ENCODE measurements at places on chromosomes 13 and 19.

DNA sequence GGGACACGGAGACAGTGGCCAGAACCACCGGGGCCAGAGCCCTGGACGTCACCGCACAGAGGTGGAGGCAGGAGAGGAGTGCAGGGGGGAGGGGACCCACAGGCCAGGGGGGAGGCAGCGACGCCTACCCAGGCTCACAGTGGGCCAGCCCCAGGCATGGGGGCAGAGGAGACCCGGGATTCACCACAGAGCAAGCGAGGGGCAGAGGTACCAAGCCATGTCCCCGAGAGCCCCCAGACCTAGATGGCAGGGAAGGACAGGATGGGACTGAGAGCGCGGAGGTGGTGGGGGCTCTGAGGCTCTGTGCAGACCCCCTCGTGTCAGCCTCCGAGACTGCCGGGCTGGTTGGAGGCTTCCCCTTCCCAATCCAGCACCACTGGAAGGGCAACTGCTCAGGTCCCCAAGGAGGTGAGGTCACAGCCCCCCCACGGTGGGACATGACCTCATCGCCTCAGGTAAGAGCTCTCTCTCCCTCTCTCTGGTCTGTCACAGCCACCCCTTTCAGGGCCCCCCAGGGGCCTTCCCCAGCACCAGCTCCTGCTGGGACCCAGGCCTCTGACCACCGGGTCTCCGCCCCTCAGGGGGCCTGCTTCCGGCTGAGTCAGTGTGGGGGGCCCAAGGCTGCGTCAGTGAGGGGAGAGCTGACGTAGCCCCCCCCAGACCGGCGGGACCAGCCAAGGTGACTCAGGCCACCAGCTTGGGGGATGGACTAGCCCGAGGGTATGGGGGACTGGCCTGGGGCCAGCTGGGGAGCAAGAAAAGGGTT lies 2.2 kb upstream of the IL11 start:
- DNase-seq = no peak

- no peak for DNase-seq
Observed at GRCh38 chr19:6010107-6010506, 32.2 kb upstream of the RANBP3 start.

DNA sequence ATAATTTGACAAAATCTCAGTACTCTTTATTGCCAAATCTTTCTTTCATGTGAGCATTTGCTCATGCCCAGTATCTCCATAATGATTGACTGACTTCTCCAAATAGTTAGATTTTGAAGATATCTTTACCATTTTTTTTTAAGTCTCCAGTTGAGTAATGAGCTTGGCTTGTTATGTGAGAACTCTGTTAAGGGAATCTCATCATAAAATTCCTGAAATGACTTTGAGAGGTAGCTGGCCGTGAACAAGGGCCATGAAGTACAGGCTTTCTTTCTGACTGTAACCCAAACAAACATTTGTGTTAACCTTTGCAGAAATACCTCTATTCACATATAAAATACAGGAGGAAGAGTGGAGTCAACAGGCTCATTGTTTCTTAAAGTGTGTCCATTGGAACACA lies 449.7 kb downstream of the IRS2 start:
- DNase-seq = no peak

GRCh38 chr13:98972627-98973026 lies 5.2 kb downstream of the DOCK9 start:
- DNase-seq = no peak

- DNase-seq = no peak
Observed at GRCh38 chr13:92362717-92363116, 863.9 kb upstream of the GPC6 start.

DNA sequence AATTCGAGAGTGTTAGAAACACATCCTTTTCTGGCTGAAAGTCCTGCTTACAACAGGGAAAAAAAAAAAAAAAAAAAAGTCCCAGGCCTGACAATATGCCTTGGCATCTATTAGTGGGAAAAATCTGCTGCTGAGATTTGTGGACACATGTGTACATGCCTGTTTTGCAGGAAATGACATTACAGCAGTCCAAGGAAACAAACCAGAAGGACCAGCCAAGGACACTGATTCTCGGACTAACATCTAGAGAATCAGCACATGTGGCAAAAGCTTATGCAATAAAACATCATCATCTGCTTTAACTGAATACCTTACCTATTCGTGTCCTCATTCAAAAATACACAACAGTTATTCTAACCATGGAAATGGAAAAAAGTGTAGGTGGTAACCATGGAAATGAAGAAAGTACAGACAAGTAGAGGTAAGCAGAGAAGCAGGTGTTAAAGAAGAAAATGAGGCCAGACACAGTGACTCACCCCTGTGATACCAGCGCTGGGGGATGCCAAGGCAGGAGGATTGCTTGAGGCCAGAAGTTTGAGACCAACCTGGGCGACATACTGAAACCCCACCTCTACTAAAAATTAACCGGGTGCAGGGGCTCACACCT lies 9.4 kb upstream of the DPY19L3 start:
- no peak for DNase-seq

- no peak for DNase-seq
Observed at GRCh38 chr13:83761631-83762030, 120.6 kb downstream of the SLITRK1 start.

GRCh38 chr19:45355910-45356309 lies 14.5 kb downstream of the ERCC2 start:
- DNase-seq = no peak

DNA sequence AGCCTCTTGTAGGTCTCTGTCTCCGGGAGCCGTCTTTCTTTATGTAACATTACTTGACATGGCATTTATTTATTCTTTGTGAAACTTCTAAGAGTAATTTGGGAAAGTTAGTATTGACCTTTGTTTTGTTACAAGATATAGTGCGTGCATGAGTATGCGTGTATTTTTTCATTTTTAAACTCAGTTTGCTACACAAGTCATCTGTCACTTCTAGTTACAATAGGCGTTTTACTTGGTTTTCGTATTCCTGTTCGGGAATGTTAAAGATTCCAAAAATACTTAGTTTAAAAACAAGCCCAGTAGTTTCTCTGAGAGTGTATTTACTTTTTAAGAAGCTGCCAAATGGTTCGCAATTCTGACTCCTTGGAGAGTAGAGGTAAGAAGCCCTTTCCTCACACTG lies 3.2 kb downstream of the PDS5B start:
- no peak for DNase-seq

DNA sequence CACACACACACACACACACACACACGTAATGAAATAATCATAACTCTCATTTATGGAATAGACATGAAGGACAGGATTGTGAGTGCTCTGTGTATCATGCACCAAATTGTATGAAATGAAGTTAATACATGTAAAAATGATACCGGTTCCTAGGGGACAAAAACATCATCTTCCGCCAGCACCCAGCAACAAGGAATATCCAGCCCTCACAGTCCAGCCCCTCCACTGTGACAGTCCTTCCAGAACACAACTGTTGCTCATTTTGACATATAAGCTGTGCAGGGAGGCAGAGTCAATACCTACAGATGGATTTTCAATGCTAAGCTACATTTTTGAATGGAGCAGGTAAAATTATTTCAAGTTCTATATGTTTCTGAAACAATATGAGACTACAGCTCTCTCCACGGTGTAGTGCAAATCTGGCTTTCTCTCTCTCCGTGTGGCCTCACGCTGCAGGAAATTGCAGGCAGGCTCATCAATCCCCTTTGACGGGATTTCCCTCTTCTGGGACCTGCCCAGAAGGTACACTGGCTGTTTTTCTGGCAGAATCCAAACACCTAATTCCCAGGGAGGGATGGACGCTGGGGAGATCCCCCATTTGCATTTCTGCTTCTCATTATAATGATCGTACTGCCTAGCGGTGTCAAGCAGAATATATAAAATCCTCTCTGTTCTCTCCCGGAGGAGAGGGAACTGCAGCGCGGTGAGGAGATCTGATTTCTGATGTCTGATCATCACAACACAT lies 494.0 kb downstream of the LIG4 start:
- DNase-seq = no peak

DNA sequence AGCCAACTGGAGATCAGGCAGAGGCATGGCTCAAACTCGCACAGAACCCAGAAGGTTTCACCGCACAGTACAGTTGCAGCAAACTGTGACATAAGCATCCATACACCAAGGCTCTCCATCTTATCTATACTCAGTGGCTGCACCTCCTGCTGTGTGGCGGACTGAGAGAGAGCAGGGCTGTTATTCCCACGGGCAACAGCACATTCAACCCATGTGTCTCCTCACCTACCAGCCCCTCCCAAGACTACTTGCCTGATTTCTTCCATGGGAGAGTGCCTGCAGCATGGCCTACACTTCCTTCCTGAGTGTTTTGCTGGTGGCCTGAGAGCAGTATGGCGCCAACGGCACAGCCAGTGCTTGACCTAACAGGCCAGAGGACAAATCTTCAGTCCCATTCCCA lies 1606.6 kb downstream of the SLITRK1 start:
- no peak for DNase-seq

DNA sequence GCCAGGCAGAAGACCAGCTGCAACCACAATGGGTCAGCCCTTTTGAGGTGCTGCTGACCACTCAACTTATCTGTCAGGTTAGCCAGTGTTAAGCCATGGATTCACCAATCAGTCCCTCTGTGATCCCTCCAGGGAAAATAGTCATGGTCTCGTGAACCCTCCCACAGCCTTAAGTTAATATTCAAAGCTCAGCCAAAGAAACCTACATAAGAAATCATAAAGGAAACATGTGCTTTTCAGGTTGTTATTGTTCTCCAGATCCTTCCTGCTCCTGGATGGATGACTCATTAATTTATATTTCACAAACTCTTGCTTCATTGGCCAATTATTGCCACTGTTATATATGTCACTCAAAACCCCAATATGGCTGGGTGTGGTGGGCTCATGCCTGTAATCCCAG lies 161.9 kb downstream of the B3GLCT start:
- no peak for DNase-seq

GRCh38 chr13:23175920-23176319 lies 4.9 kb upstream of the SGCG start:
- no peak for DNase-seq

DNA sequence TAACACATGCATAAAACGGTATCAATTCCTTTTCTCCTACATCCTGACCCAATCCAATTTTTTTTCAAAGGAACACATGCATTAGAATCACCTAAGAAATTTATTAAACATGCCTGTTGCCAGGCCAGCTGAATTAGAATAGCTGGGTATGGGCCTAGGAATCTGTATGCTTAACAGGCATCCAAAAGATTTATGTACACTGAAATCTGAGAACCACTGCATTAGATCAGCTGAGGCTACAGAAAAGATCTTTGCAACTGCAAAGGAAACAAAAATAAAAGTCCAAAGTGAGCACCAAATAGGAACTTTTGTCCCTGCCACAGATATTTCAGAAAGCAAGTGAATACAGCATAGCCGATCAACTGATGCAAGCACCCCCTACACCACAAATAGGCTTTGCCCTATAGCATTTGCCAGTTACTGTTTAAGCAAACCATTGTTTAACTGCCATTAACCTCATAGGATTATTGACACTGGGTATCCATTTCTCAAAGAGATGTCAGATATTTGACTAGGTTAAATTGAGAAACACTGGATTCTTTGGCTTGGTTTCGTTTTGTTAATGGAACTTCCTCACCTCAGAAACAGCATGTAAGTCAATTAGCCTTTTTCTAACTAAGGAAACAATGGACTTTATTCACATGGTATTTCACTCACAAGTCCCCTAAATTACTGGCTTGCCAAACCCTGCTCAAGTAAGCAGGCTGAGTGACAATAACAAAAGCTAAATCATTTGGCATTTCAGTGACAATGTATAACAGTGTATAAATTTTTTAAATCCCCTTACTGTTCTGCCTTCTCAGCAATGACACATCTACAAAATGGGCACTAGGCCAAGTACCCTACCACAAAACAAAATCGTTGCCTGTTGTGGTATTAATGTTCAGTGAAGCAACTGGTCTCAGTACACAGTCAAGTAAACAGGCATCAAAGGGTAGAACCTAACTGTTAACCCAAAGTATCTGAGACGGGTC lies 67.8 kb downstream of the SUCLA2 start:
- DNase-seq = no peak

DNA sequence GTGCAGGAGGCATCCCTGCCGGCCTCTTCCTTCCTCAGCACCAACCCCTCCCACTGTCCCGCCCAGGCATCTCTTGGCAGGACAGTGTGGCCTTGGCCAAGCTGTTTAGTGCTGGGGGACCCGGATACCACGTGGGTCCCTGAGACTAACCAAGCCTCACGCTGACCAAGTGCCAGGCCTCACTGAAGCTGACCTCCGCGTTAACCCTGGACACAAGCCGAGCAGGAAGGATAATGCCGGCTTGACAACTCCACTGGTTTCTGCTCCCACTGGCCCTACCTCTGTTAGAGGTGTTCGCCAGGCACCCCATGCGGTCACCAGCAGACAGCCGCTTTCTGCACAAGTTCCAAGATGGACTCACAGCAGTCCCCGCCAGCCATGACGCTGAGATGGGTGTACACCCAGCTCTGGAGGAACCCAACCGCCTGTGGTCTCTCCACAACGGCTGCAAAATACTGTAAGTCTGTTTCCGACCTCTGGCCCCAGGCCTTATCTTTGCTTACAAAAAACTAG lies 12.4 kb downstream of the GRTP1 start:
- no peak for DNase-seq

- peak; percentile 21 for DNase-seq
Observed at GRCh38 chr13:52405767-52406494, at the start of gene THSD1. TSS of gene THSD1 (minus strand) at chr13:52406172. CDS start at chr13:52402600, 3,572 bp downstream.

DNA sequence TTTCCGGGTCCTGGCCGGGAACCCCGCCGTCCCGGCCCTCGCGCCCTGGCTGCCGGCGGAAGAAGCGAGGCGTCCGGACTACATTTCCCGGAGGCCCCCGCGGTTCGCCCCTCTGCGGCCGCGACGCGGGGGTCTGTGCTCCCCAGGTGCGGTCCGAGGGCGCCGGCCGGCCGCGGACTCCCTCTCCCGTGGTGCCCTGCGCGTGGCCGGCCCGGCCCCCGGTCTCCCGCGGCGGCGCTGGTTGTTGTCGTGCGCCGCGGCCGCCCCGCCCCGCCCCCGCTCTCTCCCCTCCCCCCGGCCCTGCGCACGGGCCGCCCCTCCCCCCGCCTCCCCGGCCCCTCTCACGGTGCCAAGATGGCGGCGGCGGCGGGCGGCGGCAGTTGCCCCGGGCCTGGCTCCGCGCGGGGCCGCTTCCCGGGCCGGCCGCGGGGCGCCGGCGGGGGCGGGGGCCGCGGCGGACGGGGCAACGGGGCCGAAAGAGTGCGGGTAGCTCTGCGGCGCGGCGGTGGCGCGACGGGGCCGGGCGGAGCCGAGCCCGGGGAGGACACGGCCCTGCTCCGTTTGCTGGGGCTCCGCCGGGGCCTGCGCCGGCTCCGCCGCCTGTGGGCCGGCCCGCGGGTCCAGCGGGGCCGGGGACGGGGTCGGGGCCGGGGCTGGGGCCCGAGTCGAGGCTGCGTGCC lies at the start of gene KMT2B:
Gene KMT2B (plus strand): TSS at position 339 of the 680 bp plus-strand sequence. CDS start 16 bp downstream, at position 355.
- no peak for DNase-seq

GRCh38 chr13:46332772-46333171 lies 54.3 kb downstream of the RUBCNL start:
- no peak for DNase-seq

GRCh38 chr19:1503925-1504773 lies 8.7 kb downstream of the ADAMTSL5 start:
- no peak for DNase-seq
